CD8-positive, alpha-beta memory T cell (primary cell): ENCODE measurements at places on chromosomes 16 and 17.

DNA sequence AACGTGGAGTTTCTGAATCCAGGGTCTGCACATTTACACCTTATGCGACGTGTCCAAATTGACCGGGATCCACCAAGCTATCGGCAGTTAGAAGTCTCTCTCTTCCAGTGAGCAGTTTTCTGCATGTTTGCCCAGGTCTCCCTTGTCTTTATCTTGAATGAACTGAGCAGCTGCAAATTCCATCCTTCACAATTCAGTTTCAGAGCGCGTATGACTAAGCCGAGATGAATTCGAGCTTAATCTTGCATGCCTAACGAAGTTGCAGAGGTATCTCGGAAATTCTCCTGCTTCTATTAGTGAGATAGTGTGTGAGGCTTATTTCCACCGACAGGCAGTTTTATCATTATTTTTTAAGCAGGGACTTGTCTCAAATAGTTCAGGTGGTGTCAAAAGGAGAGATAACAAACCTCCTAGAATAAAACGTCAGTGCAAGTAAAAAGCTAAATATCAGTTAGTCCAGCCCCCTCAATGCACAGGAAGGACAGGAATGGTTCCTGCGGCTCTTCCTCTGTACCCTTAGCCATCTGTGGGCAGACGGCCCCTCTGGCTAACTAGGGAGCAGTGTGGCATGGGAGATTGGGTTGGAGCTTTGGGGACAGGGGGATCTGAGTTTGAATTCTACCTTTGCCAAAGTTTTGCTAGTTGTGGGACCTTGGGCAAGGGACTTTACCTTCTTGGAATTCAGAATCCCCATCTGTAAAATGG is 93.0 kb upstream of the GPR139 start:
- DNase-seq, result no peak

- DNase-seq, result no peak
Observed at GRCh38 chr16:51473091-51473490, 322.0 kb upstream of the SALL1 start.

DNA sequence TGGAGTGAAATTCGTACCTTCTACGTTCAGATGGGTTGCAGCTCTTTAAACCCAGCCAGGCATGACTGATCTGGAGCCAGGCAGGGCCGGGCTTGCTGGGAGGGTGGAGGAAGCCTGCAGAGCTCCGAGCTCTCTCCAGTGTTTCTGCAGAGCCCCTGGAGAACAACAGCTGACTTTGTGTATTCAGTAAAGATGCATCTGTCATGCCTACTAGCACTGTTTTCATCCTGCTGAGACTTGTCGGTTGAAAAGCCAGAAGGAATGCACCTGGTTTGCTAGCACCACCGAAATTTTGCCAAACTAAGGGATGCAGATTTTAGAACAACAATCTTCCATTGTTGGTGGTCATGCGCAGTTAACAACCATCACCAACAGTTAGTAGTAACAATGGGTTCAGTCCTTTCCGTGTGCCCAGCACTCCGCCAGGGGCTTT is 22.4 kb upstream of the SCNN1B start:
- DNase-seq, result no peak

GRCh38 chr17:2108170-2108569 is 53.3 kb downstream of the HIC1 start:
- DNase-seq, result no peak

DNA sequence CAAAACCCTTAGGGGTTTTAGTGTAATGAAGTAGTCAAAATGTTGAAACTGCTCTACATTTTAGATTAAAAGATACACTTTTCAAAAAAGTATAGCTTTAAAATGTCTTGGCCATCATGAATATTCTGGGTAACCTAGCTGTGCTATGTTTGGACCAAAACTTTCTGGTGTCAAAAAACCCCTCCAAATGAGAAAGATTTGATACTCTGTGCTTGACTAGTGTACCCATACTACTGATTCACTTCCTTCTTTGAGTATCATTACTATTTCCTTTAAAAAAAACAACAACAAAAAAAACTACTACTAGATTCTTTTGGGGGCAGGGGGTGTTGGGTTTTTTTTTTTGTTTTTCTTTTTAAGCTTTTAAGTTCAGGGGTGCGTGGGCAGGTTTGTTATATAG is 37.3 kb downstream of the PTRH2 start:
- DNase-seq, result no peak

- no peak for DNase-seq
Observed at GRCh38 chr17:28718333-28719020, 809 bp upstream of the RAB34 start.

- DNase-seq, result no peak
Observed at GRCh38 chr17:1111599-1112443, 68.0 kb downstream of the ABR start.

DNA sequence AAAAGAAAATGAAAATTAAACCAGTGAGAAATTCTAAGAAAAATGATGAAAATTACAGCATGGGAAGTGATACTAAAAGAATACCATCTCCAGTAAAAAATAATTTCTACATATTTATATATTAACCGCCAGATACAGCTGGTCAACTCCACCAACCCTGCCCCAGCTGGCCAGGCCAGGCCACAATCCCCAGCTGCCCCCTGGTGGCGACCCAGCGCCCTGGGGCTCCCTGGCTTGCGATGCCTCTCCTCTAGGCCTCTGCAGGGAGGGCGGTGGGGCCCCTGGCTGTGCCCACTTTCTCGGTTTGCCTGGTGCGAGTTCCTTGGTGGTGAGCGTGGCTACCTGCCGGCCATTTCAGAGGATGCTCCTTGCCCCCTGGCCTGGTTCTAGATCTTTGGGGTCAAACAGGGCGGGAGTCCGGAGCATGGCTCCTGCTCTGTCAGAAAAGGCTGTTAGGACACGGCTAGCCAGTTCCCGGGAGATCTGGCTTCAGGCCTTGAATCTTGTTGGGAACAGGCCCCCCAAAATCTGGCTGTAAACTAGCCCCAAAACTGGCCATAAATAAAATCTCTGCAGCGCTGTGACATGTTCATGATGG is 14.5 kb downstream of the GLIS2 start:
- peak; percentile 68 for DNase-seq

DNA sequence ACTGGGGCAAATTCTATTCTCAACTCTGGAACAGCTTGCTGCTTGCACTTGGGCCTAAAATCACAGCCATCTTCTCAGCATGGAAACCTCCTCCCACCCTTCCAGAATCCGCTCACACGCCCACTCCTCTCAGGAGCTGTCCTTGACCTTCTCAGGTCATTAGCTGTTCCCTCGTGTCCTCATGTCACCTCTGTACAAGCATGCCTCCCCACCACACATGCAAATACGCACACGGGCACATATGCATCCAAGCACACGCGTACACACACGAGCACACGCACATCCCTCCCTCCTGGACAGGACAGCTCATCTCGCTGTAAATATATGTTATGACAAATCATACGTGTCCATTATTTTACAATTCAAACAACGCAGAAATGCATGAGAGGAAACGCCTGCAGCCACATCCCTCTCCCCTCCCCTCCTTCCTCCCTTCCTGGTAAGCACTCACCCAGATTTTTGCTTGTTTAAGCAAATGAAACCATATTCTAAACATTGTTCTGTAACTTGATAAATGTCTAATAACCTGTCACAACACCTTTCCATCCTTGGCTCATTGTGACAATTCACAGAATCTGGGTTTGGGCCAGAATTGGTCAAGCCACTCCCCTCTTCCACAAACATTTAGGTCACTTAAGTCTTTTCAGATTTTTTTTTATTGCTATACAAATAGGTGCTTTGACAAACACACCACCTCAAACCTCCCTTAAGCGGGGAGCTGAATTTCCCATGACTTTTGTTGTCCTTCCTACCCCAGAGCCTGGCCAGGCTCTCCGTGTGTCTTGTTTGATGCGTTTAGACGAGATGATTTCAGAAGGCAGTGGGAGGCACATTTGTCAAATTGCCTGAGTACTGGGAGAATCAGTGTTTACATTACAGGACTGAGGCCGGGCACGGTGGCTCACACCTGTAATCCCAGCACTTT is 41.7 kb downstream of the DNAH17 start:
- DNase-seq, result peak; percentile 4

DNA sequence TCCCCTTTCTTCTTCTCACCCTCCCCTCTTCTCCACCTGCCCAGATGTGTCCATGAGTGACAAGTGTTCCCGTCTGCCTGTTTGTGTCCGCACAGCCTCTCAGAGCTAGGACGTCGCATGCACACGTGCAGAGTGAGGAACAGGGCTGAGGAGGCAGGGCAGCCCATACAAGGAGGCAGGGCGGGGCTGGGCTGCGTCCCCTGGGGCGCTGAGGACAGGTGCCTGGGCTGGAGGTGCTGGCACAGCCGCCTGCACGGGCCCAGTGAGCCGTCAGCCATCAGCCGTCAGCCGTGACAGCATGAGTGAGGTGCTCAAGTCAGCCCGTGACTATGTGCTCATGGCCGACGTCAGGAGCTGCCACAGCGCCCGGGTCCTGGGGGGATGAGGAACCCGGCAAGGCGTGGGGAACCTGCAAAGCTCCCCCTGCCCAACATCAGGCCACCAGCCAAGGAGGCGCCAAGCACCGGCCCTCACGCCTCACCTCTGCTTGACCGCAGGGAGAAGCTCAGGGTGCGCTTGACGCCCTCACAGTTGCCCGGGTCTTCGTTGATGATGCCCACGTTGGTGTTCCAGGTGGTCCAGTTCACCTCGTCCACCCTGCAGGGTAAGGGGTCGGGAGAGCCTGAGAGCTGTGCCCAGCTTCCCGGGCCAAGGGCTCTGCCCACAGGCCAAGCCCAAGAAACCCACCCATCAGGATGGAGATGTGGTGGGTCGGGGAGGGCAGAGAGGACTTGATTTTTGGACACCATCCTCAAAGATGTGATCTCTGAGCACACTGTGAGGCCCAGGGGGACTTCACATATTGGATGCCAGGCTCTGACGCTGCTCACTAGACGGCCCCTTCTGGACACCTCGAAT is 13.7 kb upstream of the TRPV3 start:
- no peak for DNase-seq

- DNase-seq, result peak; percentile 44
Observed at GRCh38 chr16:29742683-29743275, 3.0 kb downstream of the C16orf54 start.

GRCh38 chr17:32960815-32961214 is 30.8 kb upstream of the SPACA3 start:
- no peak for DNase-seq

DNA sequence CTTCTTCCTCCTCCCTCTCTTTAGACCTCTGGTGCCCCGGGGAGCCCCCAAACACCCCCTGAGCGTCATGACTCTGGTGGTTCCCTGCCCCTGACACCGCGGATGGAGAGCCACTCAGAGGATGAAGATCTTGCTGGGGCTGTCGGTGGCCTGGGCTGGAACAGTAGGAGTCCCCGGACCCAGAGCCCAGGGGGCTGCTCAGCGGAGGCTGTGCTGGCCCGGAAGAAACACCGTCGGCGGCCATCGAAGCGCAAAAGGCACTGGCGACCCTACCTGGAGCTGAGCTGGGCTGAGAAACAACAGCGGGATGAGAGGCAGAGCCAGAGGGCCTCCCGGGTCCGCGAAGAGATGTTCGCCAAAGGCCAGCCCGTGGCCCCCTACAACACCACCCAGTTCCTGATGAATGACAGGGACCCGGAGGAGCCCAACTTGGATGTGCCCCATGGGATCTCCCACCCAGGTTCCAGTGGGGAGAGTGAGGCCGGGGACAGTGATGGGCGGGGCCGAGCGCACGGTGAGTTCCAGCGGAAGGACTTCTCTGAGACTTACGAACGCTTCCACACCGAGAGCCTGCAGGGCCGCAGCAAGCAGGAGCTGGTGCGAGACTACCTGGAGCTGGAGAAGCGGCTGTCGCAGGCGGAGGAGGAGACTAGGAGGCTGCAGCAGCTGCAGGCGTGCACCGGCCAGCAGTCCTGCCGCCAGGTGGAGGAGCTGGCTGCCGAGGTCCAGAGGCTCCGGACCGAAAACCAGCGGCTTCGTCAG is 7.5 kb downstream of the HEXIM2 start:
- no peak for DNase-seq

- DNase-seq, result no peak
Observed at GRCh38 chr16:53792161-53792951, 88.4 kb downstream of the FTO start.

DNA sequence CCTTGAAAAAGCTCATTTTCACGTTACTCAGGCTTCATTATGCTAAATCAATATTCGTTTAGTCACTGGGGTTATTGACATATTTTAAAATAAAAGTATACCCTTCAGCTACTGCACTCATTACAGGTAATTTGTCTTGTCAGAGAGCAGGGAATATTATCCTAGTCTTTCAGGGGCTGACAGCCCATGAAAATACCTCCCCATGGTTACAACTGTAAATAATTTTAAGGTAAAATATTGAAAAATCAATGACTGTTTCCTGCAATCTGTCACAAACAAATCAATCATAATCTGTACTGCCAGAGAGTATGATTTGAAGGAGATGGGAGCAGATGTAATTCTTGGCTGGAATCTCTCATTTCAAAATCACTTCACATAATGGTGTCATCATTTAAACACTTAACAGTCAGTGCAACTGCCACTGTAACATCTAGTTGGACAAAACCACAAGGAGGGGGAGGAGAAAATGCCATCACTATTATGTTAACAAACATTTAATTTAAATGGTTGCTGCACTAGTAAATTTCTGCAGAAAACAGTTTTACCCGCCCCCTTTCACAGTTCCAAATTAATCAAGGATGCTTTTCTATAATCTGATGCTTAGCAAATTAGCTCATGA is 9.3 kb upstream of the IRX5 start:
- DNase-seq, result no peak

- no peak for DNase-seq
Observed at GRCh38 chr17:18187226-18187625, 3.6 kb downstream of the ALKBH5 start.

GRCh38 chr16:64437706-64438324 is 684.0 kb downstream of the CDH11 start:
- no peak for DNase-seq

DNA sequence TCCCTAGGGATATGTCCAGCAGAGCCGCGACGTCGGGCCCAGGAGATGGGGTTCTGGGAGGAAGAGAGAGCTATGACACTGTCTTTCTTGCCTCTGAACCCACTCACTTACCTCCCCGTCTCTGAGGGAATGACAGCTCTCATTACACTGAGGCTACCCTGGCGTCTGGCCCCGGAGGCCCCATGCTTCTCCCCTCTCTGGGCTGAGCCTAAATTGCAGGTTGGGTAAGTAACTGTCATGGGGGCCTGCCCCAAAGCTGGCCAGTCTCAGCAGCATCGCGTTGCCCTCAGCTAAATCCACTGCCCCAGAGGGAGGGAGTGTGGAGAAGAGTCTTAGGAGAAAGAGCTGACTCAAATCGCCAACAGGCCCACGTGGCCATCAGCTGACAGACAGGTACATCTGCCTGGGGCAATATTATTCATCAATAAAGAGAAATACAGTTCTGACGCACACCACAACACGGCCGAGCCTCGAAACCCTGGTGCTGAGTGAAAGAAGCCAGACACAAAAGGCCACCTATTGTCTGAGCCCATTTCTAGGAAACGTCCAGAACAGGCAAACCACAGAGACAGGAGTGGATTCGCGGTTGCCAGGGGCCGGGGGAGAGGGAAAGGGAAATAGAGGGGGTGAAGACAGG is 156.4 kb downstream of the C16orf95 start:
- DNase-seq, result no peak

- no peak for DNase-seq
Observed at GRCh38 chr17:78722246-78722761, 59.8 kb downstream of the CYTH1 start.

- DNase-seq, result no peak
Observed at GRCh38 chr17:2008332-2009126, 16.6 kb downstream of the RTN4RL1 start.

- DNase-seq, result no peak
Observed at GRCh38 chr17:40430272-40431230, 12.7 kb upstream of the IGFBP4 start.

- no peak for DNase-seq
Observed at GRCh38 chr16:27110524-27110896, 43.8 kb downstream of the C16orf82 start.
